ENCODE measurements at places on chromosomes 4 and X.

GRCh38 chrX:133054761-133055405, 42.0 kb downstream of the USP26 start:
- DNase-seq: no peak

GRCh38 chrX:23742174-23742696, 841 bp downstream of the ACOT9 start:
- DNase-seq: peak; percentile 65

DNA sequence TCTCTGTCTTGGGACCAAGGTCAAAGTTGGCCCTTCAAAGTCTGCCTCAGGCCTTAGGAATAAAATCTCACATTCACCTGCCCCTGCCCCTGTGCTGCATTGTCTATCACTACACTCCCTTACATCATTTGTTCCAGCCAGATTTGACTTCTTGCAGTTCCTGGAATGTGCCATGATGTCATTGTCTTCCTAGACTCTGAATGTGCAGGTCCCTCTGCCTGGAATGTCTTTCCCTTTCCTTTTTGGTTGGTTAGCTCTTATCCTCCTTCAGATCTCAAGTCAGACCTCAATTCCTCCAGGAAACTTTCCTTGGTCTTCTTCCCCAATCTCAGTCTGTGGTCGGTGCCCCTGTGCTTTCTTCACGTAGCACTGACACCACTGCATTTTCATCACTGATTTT, 67.7 kb upstream of the EFNB1 start:
- DNase-seq: no peak

GRCh38 chr4:65510976-65511375, 159.3 kb downstream of the EPHA5 start:
- no peak for DNase-seq

- DNase-seq: no peak
Measured at GRCh38 chrX:1582686-1583437, 8.5 kb upstream of the AKAP17A start.

GRCh38 chr4:101089168-101089567, 258.2 kb downstream of the PPP3CA start:
- peak; percentile 59 for DNase-seq

- DNase-seq: no peak
Measured at GRCh38 chr4:111268769-111269414, 646.0 kb upstream of the PITX2 start.

DNA sequence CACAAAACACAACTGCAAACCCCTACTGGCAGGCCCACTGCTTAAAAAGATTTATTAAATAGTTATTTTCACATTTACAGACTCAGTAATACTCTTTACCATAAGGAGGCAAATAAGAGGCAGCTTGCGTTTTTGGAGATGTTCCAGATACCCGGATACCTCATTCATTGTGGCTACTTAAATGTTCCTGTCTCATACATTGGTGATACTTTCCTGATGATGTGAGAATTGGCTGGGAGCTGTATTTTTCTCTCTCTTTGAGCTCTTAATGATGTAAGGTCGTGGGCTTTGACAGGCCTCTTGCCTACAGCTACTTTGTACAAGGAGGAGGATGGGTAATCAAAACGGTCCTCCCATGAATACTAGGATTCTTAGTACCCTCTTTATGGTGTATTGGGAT, 101.5 kb downstream of the AKAP4 start:
- no peak for DNase-seq

DNA sequence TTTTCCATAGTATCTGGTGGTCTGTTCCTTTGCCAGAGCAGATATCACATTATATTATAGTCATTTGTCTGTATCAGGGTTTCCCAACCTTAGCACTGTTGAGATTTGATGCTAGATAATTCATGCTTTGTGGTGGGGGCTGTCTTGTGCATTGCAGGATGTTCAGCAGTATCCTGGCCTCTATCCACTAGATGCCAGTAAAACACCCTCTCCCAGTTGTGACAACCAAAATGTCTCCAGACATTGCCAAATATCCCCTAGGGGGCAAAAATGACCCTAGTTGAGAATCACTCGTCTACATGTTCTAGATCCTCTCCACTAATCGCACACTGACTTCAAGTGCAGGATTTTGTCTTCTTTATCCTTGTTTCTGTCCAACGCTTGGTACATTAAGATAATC, 160.8 kb downstream of the FANCB start:
- DNase-seq: no peak

DNA sequence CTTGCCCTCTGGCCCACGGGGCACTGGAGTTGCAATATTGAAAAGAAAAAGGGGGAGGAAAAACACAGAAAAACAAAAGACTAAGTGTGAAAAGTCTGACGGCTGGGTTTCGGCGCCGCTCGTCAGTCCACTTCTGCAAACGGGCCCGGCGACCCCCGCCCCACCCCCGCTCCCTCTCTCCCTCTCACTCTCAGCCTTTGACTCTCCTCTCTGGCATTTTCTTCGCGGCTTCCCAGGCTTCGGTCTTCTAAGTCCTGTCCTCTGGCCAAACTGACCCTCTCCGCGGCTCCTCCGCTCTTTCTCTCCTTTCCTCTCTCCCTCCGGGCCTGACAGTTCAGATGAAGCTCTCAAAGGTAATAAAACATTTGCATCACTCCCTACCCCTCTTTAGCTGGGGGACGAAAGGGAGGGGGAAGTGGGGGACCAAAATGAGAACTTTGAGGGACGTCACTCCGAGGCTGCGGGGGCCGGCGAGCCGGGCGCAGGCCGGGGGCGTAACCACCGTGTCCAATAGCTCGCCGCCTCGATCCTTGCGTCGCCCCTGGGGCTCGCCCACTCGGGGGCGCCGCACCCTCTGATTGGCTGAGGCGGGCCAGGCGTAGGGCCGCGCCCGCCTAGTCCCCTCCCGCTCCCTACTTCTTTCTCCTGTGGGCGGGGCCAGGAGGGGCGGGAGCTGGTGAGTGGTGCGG, at the start of gene NKX6-1:
Gene NKX6-1, minus strand, starts transcription at position 358 of the 689 bp plus-strand sequence. CDS start 1,064 bp downstream, outside the sequence.
- DNase-seq: peak; percentile 17

- no peak for DNase-seq
Measured at GRCh38 chr4:71125137-71125536, 131.7 kb downstream of the DCK start.

GRCh38 chrX:113551919-113552318, 711.3 kb upstream of the AMOT start:
- DNase-seq: no peak

- DNase-seq: no peak
Measured at GRCh38 chrX:119145241-119145653, 17.6 kb upstream of the KIAA1210 start.

Measured in LNCaP clone FGC (cell line).